Lung (tissue), 17 donors: ENCODE measurements at places on chromosomes 4 and X. TPM values are rescaled to one million over a fixed set of nuclear protein-coding genes. Genes with fewer than 3 reads are reported as not detected.

GRCh38 chrX:20477836-20478524, 211.3 kb upstream of the RPS6KA3 start:
- DNase-seq, result no peak

GRCh38 chrX:106952988-106953387, 32.8 kb downstream of the CLDN2 start:
- DNase-seq, result peak; percentile 13

DNA sequence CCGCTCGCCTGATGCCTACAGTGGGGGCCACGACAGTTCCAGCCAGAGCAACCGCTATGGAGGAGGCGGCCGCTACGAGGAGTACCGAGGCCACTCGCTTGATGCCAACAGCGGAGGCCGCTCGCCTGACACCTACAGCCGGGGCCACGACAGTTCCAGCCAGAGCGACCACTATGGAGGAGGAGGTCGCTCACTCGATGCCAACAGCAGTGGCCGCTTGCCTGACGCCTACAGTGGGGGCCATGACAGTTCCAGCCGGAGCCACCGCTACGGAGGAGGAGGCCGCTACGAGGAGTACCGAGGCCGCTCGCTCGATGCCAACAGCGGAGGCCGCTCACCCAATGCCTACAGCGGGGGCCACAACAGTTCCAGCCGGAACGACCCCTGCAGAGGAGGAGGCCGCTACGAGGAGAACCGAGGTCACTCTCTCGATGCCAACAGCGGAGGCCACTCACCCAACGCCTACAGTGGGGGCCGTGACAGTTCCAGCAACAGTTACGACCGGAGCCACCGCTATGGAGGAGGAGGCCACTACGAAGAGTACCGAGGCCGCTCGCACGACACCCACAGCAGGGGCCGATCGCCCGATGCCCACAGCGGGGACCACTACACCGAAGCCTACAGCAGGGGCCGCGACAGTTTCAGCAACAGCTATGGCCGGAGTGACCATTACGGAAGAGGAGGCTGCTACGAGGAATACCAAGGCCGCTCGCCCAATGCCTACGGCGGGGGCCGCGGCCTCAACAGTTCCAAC, 2.5 kb downstream of the RBMXL3 start:
- DNase-seq, result no peak

- DNase-seq, result no peak
Observed at GRCh38 chr4:20253283-20253734, 1.6 kb downstream of the SLIT2 start.

DNA sequence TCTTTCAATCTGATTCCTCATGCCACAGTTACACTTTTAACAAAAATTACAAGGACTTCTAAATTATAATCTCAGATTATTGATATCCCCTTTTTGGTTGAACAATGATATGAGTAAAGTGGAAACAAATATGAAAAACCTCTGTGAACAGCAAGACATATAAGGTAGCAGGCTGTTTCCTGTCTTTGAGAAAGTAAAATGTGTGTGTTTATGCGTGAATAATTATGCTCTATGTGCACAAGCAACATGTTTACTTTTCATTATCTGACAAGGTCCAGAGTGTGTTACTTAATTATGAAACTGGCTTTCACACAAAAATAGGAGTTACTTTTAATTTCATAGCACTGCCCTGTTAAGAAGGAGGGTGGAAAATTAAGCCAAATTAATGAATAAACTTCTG, 43.1 kb downstream of the DDIT4L start:
- DNase-seq, result no peak

Gene HMX1
- not detected for total RNA-seq

DNA sequence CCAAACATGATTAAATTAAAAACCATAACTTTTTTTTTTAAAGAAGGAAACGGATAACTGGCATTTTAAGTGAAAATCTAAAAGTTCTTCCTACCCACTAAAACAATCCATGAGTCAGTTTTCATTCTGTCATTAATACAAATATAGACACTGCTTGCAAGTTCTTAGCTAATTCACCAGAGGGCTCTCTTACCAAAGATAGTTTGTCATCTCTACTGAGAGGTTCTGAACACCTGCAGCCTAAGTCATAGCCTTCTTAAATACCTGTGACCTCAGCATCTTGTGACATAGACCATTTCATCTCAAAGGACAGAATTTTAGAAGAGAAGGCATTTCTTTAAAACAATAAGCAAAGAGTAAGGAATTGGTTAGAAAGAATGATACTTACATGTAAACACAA, 65.3 kb upstream of the FAM120C start:
- peak; percentile 13 for DNase-seq

DNA sequence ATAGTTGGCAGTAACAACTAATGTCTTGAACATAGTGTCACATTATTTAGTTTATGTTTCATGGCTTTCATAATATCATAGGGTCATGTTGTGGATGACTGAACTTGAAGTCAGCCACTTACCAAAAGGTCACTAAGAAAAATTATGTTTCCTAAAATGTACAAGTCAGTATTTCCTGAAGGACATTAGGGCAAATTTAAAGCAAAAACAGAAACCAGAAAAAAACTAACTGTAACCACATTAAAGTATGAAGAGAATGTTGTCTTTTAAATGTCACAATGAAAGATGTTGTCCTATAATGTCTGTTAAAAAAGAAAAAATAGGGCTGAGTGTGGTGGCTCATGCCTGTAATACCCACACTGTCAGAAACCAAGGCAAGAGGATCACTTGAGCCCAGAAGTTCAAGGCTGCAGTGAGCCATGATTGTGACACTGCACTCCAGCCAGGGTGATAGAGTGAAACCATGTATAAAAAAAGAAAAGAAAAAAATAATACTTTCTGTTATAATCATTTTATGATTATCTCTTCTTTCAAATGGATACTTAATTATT, 55.8 kb downstream of the HHIP start:
- no peak for DNase-seq

DNA sequence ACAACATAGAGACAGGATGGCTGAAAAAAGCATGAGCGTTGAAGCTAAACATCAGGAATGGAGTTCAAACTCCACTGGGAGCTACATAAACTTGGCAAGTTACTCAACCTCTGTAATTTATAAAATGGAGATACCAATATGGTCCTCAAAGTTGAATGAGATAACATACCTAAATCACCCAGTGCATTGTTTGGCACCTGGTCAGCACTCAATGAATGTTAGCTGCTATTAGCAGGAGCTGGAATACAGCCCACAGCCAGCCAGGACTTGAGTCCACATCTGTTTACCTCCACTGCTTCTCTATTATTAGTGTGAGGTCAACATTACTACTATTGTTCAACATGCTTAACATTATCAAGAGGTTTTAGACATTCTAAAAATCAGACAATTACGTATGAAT, 97.9 kb downstream of the NR3C2 start:
- no peak for DNase-seq

DNA sequence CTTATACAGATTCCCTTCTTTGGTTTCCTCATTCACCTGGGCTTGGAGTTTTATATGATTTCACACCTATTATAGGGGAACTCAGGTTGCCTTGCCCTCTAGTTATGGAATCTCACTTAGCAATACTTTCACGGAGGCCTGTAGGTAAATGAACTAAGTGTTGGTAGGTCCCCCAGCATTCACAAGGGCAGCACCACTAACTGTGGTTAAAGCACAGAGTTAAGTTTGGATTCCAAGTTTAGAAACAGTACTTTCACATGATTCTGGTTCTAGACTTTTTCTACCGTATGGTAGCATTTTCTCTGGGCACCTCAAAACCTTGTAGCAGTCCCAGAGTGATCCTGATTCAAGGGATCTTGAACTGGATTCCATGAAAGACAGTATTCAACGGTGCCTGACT, 46.4 kb downstream of the SH2D1A start:
- no peak for DNase-seq

- DNase-seq, result no peak
Observed at GRCh38 chr4:23915459-23916132, 25.7 kb upstream of the PPARGC1A start.

Gene MSANTD1
- 1.4 TPM for total RNA-seq

DNA sequence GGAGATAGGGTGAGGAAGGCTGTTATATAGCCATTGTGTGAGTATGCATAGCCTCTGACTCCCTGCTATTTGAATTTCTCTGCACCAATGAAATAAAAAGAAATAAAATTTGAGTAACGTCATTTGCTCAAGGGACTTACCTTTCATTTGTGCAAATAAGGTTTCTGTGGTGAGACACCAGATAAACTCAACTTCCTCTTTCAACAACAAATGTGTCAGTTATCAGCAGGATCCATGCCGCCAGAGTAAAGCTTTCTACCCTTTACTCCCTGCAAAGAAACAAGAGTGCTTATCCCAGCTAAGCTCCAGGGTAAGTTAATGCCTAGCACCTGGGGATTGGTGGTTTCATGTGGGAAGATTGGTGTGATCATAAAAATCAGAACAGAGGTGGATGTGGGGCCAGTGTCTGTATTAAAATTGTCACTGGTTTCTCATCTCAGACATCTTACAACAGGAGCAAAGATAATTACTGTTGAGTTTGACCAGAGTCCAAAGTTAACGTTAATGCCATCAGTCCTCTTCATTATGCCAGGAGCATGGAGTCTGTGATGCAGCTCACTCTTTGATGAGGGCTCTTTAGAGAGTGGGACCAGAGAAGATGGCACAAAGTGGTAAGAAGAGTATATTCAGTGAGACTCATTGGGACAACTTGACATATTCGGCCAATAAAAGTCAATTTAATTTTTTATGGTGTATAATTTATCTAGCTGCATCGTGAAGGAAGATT, at the start of gene P2RY10:
Gene P2RY10 (plus strand): TSS at position 206 of the 727 bp plus-strand sequence. CDS start 15,130 bp downstream, outside the sequence.
- DNase-seq, result no peak

GRCh38 chr4:133137571-133137970, 11.5 kb upstream of the PCDH10 start:
- DNase-seq, result no peak

- peak; percentile 51 for DNase-seq
Observed at GRCh38 chr4:99202536-99202935, 16.5 kb downstream of the ADH6 start.

Gene SRPK3
- 0.15 TPM for total RNA-seq

DNA sequence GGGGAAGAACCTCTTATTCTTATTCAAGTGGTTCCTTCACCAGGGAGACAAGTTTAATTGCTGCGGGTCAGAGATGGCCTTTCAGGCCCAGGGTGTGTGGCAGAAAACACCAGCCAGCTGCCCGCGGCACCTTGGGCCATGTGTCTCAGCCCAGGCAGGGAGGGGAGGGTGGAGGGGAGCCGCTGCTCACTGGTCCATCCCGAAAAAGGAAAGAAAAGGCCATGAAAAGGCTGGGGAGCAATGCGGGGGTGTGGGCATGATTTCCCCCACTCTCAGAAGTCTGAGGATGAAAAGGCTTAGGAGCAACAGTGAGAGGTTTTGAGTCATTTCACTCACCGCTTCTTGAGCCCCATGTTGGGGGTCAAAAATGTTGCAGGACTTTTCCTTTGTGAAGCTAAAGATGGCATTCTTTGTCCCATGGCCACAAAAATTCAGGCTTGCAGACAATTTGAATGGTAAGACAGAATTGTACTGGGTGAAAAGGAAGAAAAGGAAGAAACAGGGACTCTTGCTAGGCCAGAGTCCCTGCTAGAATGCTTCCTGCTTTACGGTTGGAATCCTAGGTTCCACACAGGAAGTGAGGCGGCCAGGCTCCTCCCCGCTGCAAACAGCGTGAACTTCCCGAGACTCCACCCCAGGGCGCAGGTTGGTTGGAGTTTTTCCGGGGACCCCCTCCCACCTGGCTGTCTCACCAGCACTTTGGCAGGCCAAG, 17.4 kb upstream of the FAM47E start:
- DNase-seq, result no peak

Gene ADAMTS3
- total RNA-seq, result 12.9 TPM

- no peak for DNase-seq
Observed at GRCh38 chr4:138393886-138394610, 151.9 kb upstream of the SLC7A11 start.

Gene CT45A1
- total RNA-seq, result not detected

Gene SLC38A5
- 15.2 TPM for total RNA-seq

Gene AFM
- 0.09 TPM for total RNA-seq

Gene RHOXF2
- total RNA-seq, result not detected

Gene HMGN5
- total RNA-seq, result 6.0 TPM

Gene SYAP1
- 32.0 TPM for total RNA-seq

Gene HHIP
- 93.9 TPM for total RNA-seq

DNA sequence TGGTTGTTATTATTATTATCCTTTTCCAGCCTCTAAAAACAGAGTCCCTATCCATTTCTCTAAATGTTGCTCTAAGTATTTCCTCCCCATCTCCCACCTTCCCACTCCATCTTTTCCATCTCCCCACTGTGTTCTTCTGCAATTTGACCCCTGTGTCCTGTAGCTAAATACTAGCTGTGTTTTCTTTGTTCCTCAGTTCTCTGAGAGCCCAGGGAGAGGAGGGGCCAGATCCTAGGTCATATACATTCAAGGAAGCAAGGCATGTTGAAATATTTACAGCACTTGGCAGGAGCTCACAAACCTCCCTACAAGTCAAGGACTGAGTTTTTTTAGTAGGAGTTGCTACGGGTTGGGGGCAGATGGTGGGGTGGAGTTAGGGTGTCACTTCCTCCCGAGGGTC, 10.5 kb downstream of the SLC16A2 start:
- DNase-seq, result no peak

Gene PAGE4
- not detected for total RNA-seq

Gene WDR19
- total RNA-seq, result 37.3 TPM

DNA sequence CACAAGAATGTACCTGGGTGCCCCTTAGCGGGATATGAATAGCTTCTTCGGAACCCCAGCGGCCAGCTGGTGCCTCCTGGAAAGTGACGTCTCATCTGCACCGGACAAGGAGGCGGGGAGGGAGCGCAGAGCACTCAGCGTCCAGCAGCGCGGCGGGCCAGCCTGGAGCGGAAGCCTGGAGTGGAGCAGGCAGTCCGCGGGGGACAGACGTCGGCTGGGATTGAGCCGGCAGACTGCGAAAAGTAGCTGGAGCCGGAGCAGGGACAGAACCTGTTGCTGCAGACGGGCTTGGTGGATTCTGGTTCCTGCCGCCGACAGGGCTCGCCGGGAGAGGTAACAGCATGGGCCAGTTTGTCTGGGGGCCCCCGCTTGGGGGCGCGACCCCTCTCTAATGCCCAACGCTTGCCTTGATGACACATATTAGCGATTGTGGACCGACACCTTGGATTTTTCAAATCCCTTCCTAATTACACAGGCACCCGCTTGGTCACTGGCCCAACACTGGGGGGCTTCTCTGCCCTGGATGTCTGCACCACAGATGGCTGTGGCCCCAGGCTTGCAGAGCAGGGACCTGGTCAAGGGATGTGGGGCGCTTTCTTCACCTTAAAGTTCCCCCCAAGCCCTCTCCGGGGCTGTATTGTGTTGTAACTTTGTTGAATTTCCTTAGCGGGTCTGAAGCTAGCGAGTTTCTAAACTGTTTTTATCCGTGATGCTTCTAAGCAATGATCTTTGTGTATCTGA, at the start of gene NPFFR2:
Gene NPFFR2 (plus strand): TSS at position 133 of the 741 bp plus-strand sequence. CDS start 96,592 bp downstream, outside the sequence.
- peak; percentile 50 for DNase-seq

- no peak for DNase-seq
Observed at GRCh38 chr4:53647547-53647946, 56.3 kb upstream of the LNX1 start.

Gene EFNB1
- total RNA-seq, result 41.2 TPM
